Progenitor cell of endocrine pancreas (in vitro differentiated cells): ENCODE measurements at places on chromosomes 1 and 21.
A peak's percentile ranks its signal among the peaks of the same experiment; 100 is the strongest.

GRCh38 chr1:26811057-26811456 lies 15.4 kb upstream of the ZDHHC18 start:
- no peak for DNase-seq

- no peak for DNase-seq
Observed at GRCh38 chr1:203028784-203029553, 2.7 kb downstream of the PPFIA4 start.

- no peak for DNase-seq
Observed at GRCh38 chr1:191520345-191520744, 637.9 kb upstream of the RGS18 start.

- DNase-seq = no peak
Observed at GRCh38 chr1:241271427-241271826, 85.6 kb downstream of the RGS7 start.

- DNase-seq = no peak
Observed at GRCh38 chr1:206713070-206713469, 28.4 kb downstream of the MAPKAPK2 start.

DNA sequence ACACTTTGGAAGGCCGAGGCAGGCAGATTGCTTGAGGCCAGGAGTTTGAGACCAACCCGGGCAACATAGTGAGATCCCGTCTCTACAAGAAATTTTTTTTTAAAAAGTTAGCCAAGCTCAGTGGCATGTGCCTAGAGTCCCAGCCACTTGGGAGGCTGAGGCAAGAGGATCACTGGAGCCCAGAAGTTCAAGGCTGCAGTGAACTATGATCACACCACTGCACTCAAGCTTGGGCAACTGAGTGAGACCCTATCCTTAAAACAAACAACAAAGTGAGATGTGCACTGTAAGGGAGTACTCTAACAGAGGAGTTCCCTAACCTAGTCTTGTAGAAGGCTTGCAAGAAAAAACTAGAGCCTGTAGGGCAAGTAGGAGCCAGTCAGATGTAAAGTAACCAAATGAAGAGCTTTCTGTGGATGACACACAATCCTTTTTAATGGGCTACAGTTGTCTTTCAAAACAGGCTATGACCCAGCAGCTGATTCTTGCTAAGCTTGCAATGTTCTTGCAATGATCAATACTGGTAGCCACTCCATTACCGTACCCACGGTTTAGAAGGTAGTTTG lies 38.0 kb upstream of the SRP9 start:
- no peak for DNase-seq

DNA sequence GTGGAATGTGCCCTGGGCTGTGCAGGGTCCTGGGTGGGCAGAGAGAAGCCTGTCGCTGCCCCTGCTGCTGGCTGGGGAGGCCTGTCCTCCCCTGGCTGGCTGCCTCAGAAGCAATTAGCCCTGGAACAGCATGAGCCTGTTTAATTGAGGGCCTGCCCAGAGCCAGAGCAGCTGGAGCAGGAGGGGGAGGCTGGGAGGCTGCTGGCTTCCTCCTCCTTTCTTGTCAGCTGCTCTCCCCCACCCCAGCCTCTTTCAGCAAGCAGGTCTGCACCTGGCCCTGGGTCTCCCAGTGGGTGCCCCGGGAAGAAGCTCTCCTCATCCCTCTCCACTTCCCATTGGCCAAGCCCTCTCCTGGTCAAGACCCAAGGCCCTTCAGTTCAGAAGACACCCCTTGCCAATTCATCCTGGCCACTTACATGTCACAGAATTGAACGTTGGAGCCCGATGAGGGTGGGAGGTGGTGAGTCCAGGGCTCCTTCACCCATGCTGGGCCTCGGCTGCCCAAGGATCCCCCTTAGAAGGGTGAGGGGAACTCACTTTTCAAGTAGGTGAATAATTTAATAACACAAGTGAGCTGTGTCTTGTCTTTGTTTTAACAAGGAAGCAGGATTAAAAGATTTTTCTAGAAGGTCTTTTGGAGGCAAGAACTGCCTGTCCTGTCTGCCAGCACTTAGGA lies 13.2 kb downstream of the AMPD2 start:
- no peak for DNase-seq

GRCh38 chr21:33936301-33937038 lies 20.9 kb upstream of the ATP5PO start:
- no peak for DNase-seq

GRCh38 chr1:8879922-8880676 lies 1.6 kb upstream of the ENO1 start:
- no peak for DNase-seq

- no peak for DNase-seq
Observed at GRCh38 chr1:206859082-206859521, 6.3 kb upstream of the IL20 start.

- no peak for DNase-seq
Observed at GRCh38 chr1:228527596-228527995, 40.4 kb downstream of the RNF187 start.

- no peak for DNase-seq
Observed at GRCh38 chr1:75097654-75098053, 36.5 kb upstream of the LHX8 start.

DNA sequence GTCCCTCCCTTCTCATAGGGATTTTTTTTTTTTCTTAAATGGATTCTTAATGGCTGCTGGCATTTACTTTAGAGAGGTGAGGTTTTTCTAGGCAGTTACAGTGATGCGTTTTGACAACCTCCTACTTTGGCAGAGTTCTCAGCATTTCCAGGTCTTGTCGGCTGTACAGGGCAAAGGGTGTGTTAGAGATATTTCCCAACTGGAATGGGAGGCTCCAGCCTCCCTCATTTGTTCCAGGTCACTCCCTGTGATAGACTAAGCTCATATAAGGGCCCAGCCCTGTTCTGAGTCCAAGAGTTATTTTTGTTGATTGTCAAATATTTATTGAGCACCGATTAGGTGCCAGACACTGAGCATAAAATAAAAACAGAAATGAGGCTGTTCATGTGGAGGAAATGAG lies 7.6 kb upstream of the XKR8 start:
- no peak for DNase-seq

DNA sequence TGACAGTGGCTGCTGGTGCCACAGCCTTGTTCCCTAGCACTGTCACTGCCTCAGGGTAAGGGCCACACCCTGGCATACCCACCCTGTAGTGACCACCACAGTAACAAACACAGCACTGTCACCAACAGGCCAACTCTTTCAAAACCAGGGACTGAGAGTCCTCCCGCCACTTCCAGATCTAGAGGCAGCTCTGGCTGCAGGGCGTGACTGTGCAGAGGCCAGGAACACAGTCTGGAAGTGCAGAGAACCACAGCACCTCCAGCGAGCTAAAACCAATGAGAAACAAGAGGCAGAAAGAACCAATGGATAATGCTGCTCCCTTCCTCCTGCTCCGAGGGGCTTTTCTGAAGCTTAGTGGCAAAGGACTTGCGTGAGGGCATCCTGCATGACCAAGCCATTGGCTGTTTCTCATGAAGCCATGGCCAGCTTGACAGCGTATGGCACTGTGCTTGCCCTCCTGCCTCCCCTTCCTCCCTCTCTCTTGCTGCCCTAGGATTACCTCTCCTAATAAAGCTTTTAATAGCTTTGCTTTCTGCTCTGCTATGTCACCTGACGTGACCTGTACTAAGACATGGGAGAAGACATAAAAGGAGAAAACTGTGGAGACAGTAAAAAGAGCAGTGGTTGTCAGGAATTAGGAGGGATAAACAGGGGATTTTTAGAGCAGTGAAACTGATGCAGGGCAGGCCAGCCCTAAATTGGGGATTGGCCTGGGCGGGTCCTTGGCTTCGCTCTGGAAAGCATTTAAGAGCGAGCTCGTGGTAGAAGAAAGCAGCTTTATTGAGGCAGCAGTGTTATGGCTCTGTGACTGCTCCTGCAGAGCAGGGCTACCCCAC lies 7.2 kb downstream of the PARP1 start:
- no peak for DNase-seq

- no peak for DNase-seq
Observed at GRCh38 chr1:179031284-179031683, 5.6 kb downstream of the FAM20B start.

DNA sequence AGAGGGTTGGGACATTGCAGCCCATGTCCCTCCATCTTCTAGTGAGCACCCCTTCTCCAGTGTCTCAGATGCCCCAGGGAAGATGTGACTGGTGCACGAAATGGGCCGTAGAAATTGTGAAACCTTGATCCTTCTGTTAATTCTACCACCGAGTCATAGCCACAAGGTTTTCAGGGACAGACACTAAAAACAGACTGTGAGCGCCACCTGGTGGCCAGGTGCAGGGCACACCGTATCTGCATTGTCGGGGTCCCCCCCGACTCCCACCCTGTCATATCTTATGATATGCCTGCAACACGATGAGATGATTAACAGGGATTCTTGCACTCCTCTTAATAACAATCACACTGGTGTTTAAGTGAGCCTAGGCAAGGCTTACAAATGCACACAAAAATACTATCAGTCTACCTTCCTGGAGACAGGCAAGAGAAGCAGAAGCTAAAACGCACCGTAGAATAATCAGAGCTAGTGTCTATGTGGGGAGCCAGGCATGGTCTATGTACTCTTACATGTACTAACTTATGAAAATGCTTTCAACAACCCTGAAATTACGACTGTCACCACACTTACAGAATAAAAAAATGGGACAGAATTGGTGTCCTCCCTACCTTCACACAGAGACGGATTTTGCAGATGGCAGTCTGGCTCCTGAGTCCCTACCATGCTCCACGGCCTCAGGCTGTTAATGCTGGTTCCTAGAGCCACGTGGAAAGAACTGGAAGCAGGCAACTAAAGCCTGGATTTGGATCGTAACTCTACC lies 57.9 kb downstream of the FHAD1 start:
- DNase-seq = peak; percentile 68

GRCh38 chr21:29242201-29242600 lies 56.5 kb upstream of the BACH1 start:
- no peak for DNase-seq

DNA sequence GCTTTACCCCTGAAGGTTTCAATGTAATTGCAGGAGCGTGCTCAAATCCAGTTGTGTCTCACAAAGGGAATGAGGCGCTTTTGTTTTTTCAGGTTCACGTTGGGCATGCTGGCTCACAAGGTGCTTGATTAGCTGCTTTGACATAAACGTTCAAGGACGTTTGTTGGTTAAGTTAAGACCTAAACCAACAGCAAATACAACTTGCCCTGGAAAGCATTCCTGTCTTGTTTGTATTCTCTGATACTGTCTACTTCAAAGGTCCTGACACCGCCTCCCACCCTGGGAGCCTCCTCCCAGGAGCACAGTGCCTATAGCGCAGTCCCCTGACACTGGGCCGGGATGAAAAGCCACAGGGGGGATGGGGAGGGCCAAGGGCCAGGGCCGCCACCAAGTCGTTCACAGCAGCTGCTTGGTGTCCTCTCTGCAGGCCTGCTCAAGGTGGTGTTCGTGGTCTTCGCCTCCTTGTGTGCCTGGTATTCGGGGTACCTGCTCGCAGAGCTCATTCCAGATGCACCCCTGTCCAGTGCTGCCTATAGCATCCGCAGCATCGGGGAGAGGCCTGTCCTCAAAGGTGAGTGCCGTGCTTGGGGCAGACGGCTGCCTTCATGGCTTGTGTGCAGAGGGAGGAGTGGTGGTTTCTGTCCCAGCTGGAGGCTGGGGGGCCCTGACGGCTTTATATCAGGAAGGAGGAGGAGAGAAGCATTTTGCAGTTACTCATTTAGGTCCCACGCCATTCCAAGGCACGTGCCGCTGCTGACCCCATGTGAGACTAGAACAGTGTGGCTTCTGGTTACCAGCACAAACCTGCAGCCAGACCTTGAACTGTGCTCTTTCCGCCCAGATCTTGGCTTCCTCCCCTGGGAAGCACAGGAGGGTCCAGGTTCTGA lies 6.1 kb downstream of the FAM3B start:
- peak; percentile 27 for DNase-seq

DNA sequence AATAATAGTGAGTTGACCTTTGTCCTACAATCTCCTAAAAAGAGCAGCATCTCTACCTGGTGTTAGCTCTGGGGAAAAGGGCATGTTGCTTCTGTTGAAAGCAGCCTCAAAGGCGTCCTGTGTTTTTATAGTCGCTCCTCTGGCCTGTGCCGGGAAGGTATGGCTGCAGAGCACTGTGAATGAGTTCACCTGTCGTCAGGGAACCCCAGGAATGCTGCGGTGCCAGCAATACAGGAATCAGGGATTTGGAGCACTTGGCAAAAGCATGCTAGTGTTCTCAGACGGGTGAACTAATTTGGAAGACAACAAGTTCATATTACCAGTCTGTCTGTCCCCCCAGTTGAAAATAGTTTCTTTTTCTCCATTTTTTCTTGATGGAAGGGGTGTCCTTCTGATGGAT lies 60.3 kb upstream of the PGD start:
- no peak for DNase-seq

DNA sequence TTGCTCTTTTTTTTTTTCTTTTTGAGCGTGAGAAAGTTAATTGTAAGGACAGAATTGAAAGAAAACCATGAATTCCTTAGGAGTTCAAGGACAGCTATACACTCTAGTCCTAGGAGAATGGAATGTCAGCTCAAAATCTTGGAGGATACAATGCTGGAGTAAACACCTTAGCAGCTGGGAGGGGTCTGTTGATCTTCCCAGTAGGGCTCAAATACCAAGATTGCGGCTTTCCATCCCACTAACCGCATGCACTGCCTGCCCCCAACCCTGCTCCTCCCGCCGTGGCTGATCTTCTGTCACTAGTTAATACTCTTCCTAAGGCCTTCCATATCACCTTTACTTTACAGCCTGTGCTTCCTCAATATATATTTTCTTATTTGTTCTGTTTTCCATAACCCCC lies 2.6 kb upstream of the PDC start:
- no peak for DNase-seq

DNA sequence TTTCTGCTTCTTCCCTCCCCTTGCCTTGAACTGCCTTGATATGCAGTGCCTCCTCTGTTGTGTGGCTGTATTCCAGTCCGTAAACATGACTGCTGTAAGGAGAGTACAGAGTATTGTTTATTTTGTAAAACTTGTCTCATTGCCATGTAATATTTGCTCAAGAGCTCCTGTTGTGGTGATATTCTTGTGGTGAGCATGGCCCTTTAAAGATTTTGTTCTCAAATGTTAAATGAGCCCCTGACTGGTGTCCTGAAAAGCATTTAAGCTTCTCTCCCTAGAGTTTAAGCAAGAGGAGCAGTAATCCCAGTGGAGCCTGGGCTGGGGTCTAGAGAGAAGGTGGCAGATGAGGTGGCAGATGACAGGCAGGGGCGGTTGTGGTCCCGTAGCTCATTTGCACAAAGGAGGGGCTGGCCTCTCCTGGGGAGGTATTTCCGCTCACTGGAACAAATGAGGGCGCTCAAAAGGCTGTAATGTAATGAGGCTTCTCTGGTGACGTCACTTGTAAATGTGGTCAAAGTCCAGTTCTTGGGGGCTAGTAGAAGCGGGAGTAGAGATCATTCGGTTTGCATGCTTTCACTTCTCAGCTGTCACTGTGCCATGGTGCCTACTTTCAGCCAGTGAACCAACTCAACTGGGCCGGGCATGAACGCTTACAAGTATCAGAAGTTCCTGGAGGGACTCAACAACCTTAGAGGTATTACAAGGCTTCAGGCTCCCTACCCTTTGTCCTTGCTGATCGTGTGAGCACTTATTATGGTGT lies 46.0 kb upstream of the MACF1 start:
- DNase-seq = peak; percentile 43

- no peak for DNase-seq
Observed at GRCh38 chr1:149846042-149846441, 53.3 kb upstream of the BOLA1 start.

GRCh38 chr1:8816831-8817411 lies 519 bp downstream of the RERE start:
- DNase-seq = no peak
